ENCODE measurements at places on chromosomes 7 and 10.

- DNase-seq, result no peak
These were observed 141.2 kb upstream of the RNF32 start for GRCh38 chr7:156499247-156499881.

DNA sequence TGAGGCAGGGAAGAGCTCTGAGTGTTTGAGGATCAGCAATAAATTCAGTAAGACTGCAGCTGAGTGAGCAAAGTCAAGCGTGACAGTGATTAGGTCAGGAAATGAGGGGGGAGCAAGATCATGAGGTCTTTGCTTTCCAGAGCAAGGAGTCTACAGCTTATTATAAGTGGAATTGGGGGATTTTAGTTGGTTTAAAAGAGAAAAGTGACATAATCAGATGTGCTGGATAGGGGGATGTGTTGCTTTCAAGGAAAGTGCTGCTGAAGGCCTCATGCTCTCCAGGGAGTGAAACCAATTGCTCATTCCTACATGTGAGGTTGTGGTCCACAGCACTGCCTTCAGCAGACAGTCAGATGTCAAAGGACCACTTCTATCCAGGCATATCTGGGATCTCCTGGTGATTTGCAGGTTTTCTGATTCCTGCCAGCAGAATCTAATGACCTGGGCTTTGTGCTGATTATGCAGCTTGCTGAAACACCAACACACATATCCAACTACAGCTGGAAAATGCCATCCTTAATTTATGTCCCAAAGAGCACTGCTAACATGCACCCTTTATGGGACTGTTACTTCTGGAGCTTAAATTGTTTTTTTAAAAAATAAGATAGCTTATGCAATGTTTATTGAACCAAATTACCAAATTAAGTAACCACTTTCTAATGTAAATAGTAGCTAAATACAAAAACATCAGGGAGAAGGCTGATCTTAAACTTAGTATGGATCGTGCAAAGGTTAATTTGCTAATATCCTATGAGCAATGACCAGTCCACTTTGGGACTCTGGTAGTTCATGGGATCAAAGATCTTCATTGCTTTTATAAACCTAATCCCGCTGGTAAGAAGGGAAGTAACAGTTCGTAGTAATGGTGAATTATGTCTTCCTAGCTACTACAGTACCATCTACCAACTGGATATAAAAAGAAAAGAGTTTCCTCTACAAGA lies 607.6 kb downstream of the KCNMA1 start:
- no peak for DNase-seq

DNA sequence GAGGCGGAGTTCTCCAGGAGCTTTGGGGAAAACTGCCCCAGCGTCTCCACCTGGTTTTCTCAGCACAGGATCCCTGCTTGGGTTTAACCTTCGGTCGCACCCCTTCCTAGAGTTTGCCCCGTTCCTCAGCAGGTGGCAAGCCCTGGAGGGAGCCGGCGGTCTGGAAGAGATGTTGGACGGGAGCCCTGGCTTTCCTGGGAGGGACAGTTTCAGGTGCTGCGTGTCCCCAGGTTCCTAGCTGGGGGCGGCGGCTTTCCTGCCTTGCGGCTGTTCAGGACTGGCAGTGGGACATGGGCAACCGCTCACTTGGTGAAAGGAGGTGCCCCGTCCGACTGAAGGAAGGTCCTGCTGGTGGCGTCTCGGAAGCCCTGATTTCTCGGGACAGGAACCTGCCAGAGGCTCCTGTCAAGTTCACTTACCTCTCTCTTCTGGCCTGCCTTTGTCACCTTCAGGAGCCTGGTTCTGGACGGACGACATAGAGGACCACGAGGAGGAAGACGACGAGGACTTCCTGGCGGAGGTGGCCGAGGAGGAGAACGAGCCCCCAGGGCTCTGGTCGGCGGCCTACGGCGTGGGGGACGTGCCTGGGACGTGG lies 14.8 kb downstream of the ZNF316 start:
- DNase-seq, result no peak

DNA sequence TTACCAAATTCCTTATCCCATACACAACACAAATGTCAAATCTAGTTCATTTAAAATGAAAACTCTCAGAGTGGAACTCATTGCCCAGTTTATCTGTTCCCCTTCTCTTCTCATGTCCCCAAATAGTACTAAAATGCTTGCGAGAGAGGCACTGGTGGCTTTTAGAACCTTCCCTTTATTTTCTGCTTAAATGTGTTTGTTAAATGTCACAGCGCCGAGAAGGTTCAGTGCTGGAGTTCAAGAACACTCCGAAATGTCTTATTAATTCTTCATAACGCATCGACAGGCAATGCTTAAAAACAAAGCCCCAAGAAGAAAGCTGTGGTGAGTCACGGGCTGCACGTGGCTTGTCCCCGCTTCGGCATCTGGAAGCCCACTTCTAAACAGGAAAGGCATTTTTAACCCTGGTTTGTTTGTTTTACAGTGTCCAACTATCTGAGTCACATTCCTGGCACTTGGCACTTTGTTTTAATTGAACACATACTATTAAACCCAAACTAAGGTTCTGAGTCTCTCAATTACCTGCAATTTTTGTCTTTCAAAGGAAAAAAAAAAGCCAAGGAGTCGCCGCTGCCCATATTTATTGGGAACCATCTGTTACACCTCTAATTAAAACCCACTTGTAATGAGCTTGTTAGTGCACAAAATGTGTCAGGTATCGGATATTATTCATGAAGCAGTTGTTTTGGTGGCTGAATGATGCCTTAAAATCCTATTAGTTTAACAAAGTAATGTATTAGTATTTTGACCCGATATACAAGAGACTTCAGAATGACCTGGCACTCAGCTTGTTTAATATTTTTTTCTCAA lies 49.9 kb upstream of the MGMT start:
- DNase-seq, result no peak

DNA sequence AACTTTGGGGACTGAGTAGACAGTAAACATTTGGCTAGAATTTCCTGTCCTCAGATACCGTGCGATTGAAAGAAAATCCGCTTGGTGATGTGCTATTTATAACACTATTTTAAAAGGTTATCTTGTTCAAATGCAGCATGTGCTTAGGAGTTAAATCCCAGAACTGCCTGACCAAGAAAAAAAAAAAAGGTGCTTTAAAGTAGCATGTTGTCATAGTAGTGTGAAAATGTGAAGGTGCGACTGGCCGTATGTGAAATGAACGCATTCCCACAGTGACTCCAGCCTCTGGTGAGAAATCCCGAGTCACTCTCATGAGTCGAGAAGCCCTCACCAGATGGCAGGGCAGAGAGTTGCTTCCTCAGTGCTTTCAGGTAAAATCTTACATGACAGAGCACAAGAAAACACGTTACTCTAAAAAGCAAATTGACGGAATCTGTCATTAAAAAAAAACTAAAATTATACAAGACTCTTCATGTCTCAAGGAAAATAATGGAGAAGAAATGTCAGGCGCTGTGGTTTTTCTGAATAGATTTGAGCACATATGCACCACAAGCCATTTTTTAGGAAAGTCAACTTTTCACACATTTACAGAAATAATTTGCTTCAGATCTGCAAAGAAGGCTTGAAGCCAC lies 18.4 kb upstream of the KLF6 start:
- DNase-seq, result no peak

GRCh38 chr7:34313289-34313688 lies 344.7 kb upstream of the NPSR1 start:
- DNase-seq, result no peak

DNA sequence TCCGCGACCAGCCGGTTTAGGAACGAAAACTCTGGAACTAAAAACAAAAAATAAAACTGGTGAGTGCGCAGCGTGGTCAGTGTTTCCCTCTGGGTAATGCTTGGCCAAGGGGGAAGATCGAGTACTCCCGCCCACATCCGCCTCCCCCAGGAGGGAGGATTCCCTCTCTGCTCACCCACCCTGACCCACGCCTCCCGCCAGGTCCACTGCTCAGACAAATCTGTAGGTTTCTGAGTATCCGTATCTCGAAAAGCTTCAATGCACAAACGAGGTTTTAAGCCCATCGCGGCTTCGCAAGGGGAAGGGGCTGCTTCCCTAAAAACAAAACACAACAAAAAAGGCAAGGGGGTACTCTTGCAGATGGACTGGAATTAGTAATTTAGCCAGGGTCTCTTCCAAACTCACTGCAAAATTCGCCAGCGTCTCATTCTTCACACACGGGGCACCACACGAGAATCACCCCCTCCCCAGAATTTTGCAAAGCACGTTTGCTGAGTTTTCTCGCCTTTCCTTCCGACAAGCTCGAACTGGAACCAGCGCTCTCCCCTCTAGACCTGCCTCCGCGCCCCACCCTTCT lies 75.2 kb downstream of the INSIG1 start:
- DNase-seq, result no peak

- no peak for DNase-seq
These were observed 243.6 kb downstream of the TWIST1 start for GRCh38 chr7:18873734-18874336.

DNA sequence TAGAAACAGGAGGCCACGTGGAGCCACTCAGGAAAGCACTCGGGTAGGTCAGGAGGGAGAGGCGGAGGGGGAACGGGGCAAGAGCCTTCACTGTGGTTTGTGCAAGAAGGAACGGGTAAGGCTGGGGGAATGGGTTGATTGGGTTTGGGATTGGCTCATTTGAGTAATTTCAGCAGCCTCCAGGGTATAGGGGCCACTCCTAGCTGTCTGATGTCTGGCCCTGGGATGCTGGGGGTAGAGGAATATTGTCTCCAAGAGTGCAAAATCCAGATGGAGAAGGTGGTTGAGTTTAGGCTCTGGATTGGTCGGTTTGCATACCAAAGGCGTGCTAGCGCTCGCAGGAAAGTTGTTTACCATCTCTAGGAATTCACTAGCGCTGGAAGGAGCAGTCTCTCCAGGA lies 47.2 kb downstream of the MYL10 start:
- no peak for DNase-seq

- DNase-seq, result no peak
These were observed 104.7 kb downstream of the CHCHD3 start for GRCh38 chr7:132977234-132977633.

DNA sequence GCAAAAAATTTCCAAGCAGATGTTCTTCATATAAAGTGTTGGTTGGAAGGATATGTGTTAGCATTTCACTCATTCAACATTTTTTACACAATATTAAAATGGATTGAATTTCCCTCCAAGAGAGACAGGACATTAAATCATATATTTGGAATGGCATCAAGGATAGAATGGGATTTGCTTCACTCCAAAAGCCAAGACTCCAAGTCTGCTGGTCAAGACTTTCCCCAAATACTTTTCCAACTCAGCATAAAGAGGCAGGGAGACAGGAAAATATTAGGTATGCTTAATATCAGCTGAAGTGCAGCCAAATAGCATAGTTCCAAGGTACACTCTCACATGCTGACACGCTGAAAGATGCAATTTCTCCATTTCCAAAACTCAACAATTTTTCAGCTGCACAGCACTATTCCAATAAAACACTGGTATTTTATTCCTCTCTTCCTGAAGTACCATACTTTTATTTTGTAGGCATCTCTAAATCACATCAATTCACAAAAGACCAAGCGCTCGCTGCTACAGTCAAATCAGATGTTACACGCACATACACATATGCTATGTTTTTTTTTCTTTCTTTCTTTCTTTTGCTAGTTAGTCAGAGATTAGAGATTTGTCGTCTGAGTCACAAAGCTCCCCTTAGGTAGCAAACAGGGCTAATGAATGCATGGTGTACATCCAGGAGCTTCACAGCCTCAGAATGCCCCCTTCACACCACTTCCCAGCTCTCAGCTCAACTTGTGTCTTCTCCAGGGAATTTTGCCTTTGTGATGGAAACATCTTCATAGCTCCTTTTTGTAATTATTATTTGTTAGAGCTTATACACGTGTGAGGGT lies 1033.8 kb upstream of the AUTS2 start:
- DNase-seq, result no peak

DNA sequence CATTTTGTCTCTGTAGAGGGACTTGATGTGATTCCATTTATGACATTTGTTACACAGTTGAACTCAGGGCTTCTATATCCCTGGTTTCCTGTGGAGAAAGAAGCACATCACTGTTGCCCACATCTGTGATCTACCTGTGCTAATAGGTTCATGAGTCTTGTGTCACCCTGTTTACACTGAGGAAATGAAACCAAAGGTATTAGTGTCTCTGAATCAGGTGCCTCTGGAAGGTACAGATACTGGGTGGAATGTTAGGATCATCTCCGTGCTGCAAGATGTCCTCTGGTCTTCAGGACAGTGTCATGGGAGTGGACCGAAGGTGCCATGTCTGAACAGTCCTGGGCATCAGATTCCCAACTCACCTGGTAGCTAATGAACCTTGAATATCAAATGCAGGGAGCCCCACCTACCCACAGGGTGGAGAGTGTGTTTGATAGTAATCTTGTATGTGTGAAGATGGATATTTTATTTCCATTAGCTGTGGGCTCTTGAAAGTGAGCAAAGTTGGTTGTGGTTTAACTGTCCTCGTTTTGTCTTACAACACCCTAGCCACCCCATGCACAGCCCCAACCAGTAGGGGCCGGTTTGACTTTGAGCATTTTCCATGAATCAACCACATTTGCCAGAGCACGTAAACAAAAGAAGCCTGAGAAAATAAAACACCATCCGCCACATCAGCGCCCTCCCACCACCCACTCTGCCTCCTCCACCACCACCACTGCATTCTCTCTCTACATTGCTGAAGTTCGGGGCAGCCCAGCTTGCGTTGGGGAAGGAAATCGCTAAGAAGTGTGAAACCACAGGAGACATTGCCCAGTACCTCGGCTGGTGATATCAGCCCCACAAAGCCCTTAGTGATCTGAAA lies 40.7 kb downstream of the TARP start:
- peak; percentile 58 for DNase-seq

DNA sequence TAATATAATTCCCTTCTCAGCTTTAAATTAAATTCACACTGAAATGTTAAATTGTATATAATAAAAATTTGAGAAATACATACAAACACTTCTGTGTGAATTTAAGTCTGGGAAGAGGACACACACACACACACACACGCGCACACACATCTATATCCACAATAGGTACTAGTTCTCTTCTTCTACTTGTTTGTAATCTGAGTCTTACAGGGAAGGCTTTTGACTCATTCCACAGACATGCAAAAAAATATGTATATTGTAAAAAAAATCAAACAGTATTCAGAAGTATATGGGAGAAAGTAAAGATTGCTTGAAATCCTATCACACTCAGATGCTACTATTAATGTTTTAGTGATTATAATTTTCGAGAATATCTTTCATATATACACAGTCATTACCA lies 276.2 kb downstream of the MDFIC start:
- no peak for DNase-seq

DNA sequence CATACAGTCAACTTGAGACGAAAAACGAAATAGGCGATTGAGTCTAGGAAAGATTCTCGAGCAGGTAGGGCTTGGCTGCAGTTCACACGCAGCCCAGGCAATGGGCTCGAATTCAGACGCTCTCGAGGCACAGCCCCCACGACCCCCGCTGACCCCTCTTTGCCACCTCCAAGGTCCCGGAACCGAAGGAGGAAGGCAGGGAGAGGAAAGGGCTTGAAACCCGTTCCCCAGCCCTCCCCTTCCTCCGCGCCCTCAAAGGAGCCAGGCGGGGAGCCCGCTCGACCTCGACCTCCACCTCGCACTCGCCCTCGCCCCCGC lies 441 bp downstream of the CCDC186 start:
- no peak for DNase-seq

DNA sequence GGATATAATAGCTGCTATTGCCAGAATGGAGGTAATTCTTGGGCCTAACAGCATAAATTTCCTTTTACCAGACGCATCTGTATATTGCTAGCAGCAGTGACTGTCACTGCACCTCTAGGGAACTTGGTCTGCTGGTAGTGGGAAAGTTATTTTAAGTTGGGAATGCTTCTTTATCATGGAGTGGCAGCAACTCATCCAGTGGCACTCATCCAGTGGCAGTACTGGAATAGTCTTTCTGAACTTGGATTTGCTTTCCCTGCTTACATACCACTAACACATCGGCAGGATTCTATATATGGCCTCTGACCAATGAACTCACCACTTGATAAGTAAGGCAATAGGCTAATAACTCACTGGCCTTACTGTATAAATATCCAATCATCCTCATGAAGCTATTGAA lies 22.0 kb upstream of the ICA1 start:
- DNase-seq, result no peak
